Activated CD8-positive, alpha-beta memory T cell treated with anti-CD3 and anti-CD28 coated beads for 24 hours (primary cell): ENCODE measurements at places on chromosomes 5 and 9.

GRCh38 chr9:36141288-36141687 lies 4.8 kb downstream of the GLIPR2 start:
- no peak for DNase-seq

DNA sequence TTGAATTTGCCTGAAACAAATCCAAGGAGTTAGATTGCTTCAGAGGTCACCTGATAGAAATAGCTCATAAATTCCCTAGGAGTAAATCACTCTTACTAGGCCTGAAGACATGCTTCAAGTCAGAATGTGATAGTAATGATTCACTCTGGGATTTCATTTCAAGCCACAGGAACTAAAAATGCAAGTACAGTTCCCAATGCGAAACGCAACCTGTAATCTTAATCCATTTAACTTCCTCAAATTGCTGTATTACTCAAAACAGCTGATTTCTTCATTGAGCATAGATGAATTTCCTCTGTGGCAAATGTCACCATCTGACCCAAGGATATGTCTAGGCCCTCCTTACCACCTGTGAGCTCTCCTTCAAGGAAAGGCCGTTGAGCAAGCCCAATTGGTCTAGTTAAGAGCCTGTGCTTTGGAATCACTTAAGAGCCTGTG lies 32.1 kb upstream of the IL6ST start:
- DNase-seq, result no peak

- DNase-seq, result no peak
Observed at GRCh38 chr9:122338994-122339393, 31.8 kb upstream of the PTGS1 start.

DNA sequence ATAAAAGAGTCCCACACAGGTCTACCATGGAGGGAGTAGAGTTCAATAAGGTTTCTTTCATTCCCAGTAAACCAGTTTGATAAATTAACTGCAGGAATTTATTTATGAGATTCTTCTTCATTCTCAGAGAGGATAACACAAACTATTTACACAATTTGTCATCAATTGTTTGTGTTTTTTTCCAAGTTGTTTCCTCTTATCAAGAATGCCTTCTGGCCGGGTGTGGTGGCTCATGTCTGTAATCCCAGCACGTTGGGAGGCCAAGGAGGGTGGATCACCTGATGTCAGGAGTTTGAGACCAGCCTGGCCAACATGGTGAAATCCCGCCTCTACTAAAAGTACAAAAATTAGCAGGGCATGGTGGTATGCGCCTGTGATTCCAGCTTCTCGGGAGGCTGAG lies 216.7 kb downstream of the MLLT3 start:
- no peak for DNase-seq

- no peak for DNase-seq
Observed at GRCh38 chr5:3958389-3958788, 362.8 kb downstream of the IRX1 start.

- no peak for DNase-seq
Observed at GRCh38 chr5:83720836-83721537, at the start of gene HAPLN1. Gene HAPLN1 (minus strand): TSS chr5:83720855. CDS start chr5:83673523, 47,332 bp downstream.

GRCh38 chr5:53298841-53299240 lies 181.6 kb upstream of the FST start:
- no peak for DNase-seq

- DNase-seq, result no peak
Observed at GRCh38 chr5:92939428-92939827, 641.6 kb downstream of the NR2F1-AS1 start.

GRCh38 chr9:34689116-34689470 lies 2.0 kb downstream of the CCL19 start:
- DNase-seq, result no peak

GRCh38 chr5:39526914-39527477 lies 102.2 kb upstream of the DAB2 start:
- DNase-seq, result no peak

DNA sequence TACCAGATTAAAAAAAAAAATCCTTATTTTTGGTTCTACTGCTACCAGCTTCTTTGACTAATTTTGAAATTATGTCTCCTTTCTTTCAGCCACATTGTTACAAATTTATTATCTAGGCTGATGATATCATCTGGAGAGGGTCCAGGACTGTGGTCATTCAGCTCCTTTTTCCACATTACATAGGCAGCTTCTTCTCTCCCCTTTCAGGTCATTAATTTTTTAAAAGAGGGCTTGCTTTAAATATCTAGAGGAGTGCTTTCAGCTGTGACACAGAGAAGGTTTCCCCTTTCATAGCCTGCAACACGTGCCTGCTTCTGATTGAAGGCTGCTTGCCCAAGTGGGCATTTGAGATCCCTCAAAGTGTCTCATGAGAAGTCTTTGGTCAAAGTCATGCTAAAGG lies 155.7 kb upstream of the PAPPA start:
- no peak for DNase-seq

GRCh38 chr5:37111426-37112382 lies 137.5 kb downstream of the CPLANE1 start:
- DNase-seq, result no peak

GRCh38 chr5:139942243-139942642 lies 100.9 kb downstream of the NRG2 start:
- no peak for DNase-seq

DNA sequence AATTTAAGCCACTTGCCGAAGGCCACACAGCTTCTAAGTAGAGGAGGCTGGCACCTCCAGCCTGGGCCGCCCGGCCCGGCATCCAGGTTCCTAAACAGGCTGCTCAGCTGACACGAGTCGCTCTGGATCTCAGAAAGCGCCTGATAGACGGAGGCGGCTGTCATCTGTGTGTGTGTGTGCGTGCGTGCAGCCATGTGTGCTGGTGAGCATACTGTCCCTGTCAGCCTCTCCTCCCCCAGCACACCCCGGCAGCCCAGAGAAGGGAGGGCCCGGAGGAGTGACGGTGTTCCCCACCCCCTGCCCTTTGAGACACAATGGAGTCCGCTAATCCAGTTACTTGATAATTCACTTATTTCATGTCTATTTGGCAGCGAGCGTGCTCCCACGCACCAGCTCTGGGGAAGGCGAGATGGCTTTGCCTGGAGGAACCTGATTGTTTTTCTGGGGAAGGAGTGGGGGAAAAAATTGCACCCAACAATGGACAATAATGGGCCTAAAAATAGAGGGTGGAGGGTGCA lies 20.0 kb downstream of the NTNG2 start:
- no peak for DNase-seq

- no peak for DNase-seq
Observed at GRCh38 chr9:12368569-12368968, 324.6 kb upstream of the TYRP1 start.

DNA sequence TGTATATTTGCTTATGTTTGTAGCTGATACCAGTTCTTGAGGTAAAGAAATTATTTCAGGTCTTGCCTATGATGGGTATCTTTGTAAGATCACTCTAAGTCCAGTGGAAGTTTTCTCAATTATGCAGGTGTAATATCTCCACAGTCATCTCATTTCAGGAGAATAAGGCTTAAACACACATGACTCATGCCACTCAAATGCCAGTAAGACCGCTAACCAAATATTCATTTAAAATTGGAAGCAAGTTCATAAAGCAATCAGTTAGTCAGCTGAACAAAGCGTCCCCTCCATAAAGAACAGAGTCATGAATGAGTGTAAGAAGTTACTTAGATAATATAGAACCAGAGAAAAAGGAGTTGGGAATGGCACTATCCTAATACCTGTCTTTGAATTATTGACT lies 248.7 kb downstream of the LURAP1L start:
- no peak for DNase-seq

GRCh38 chr5:167701051-167701450 lies 590.4 kb upstream of the WWC1 start:
- no peak for DNase-seq

GRCh38 chr5:124034963-124035362 lies 523.0 kb downstream of the CSNK1G3 start:
- no peak for DNase-seq

DNA sequence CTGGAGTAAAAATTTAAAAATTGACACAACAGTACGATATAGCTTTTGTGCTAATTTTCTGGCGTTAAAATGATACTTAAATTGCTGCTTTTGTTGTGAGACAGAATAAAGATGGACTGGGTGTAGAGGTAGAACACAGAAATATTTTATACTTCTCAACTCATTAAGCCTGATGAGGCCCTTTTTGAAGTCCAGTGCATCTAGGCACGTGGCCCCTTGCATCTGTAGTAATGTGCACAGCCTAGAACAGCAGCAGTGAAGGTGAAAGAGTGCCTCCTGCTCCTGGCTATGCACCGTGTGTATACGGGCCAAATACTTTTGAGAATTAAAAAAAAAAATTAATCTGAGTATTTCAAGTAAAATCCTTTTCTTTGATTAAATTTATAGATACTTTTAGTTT lies 115.6 kb downstream of the XRCC4 start:
- DNase-seq, result no peak

DNA sequence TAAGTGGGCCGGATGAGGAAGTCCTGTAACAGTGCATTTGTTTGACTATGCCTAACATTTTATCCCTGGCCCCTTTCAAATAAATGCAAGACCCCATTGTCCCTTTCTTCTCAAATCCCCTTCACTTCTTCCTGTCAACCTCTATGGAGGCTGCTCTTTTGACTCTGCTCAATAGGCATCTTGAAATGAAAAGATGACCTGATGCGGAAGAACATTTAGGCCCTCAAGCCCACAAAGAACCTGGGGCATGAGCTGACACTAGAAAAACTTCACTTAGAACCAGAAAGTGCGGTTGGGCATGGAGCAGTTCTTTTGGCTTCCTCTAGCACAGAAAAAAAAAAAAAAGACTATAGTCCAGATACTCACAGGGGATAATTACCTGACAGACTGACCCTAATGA lies 1434.7 kb upstream of the WWC1 start:
- DNase-seq, result no peak

DNA sequence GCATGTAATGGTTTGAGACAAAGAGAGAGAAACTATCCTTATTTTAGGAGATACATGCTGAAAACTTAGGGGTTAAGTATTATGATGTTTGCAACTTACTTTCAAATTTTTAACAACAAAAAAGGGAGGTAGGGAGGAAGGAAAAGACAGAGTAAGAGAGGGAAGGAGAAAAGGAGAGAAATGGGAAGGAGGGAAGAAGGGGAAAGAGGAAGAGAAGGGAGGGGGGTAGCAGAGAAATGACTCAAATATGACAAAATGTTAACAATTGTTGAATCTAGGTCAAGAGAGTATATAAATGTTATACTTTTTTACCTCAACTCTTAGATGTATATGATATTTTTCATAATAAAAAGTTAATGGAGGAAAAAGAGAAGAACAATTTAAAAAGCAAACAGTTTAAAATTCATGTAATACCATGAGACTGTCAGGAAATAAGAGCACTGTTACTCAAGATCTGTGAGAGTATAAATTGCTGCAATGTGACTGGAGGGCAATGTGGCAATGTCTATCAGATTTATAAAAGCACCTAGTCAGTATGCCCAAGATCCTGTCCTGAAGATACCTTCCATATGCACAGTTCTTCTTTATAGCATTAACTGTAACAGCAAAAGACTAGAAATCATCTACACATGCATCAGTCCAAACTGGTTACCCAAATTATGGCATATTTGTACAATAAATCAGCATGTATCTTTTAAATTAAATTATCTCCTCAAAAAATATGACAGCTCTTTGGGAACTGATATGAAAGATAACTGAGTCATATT lies 16.3 kb downstream of the FBXW11 start:
- no peak for DNase-seq

GRCh38 chr9:14909601-14909960 lies 647 bp downstream of the FREM1 start:
- DNase-seq, result no peak

DNA sequence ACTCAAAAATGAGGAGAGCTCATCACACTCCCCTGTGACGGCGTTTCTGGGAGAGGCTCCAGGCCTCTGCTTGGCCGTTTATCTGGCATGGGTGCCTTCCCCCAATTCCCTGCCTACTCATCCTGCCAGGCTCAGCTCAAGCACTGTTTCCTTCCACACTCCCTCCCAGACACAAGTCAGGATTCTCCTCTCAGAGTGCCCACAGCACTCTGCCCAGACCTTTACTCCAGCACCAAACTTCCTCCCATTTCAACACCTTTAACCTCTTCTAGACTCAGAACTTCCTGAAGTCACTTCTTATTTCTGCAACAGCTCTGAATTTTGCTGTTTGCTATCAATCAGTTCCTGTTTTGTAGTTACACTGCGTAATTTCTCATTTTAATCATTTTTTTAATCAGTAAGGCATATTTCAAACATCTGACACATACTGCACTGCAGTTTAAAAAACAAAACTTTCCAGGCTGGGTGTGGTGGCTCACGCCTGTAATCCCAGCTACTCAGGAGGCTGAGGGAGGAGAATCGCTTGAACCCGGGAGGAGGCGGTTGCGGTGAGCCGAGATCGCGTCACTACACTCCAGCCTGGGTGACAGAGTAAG lies 16.0 kb downstream of the TRMO start:
- no peak for DNase-seq

GRCh38 chr5:80234116-80234948 lies 21.5 kb downstream of the SERINC5 start:
- DNase-seq, result no peak

GRCh38 chr9:134962065-134962972 lies 44.6 kb upstream of the FCN1 start:
- no peak for DNase-seq

GRCh38 chr9:34675048-34675714 lies 12.7 kb upstream of the CCL27 start:
- DNase-seq, result peak; percentile 77

DNA sequence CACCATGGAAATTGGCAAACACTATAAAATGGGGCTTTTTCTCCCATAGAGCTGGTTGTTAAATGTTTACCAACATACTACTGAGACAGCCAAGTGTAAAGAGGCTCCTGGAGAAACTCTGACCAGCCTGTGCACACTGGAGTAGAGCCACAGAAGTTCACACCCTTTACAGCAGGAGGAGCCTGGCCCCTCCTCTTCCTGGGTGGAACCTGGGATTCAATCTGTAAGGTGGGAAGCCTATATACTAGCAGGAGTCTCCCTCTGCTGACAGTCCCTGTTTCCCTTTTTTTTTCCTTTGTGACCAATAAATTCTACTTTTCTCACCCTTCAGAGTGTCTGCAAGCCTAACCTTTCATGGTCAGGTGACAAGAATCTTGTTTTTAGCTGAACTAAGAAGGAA lies 10.4 kb upstream of the SLC30A5 start:
- no peak for DNase-seq

DNA sequence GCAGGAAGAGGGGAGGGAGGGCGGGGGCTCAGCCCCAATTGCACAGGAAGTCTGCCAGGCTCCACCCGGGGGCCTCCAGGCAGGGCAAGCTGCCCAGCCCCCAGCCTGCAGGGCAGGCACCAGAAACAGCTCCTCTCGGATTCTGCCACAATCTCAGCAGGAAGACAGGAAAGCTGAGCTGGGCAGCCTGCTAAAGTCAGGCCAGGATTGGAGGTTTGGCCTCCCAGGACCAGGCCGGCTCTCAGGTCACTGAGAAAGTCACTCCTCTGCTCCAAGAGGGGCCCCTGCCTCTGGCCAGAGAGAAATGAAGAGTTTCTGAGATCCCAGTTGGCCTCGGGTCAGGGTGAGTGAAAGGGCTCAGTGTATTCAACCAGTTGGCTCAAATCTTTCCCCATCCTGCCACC lies 54.6 kb upstream of the STXBP1 start:
- DNase-seq, result peak; percentile 65

- DNase-seq, result no peak
Observed at GRCh38 chr5:139131062-139131461, 67.1 kb downstream of the SIL1 start.

GRCh38 chr5:149687486-149688168 lies 42.5 kb upstream of the PPARGC1B start:
- DNase-seq, result no peak

GRCh38 chr5:174596429-174596828 lies 128.0 kb upstream of the MSX2 start:
- no peak for DNase-seq

- DNase-seq, result no peak
Observed at GRCh38 chr5:111308951-111309350, 84.8 kb downstream of the CAMK4 start.

GRCh38 chr5:170429014-170429413 lies 39.8 kb upstream of the KCNMB1 start:
- DNase-seq, result no peak
